ENCODE measurements at places on chromosomes 11 and 22. TPM values are rescaled to one million over a fixed set of nuclear protein-coding genes. Genes with fewer than 3 reads are reported as not detected.

PDE3B gene
- 47.0 TPM for total RNA-seq

- DNase-seq: no peak
Observed at GRCh38 chr11:92702037-92702804, 267.2 kb upstream of the MTNR1B start.

GRCh38 chr11:128412847-128413791, 174.2 kb downstream of the ETS1 start:
- DNase-seq: no peak

DNA sequence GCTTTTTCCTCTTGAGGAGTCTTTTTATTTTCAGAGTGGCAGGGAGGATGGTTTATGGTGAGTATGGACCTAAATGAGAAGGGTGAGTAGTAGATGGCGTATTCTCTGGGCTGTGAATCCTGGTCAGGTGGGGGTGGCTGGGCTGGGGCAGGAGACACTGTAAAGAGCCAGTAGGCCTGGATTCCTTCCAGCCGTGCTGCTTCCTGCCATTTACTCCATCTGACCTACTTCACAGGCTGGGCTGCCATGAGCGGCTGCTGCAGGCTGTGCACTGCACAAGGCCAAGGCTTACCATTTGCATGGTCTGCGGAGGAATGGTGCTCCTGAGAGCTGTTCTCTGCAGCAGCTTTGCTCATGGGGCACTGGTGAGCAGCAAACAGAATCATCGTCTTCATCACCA, 297.6 kb downstream of the KIRREL3 start:
- no peak for DNase-seq

GRCh38 chr11:73538381-73538872, 59.5 kb downstream of the FAM168A start:
- DNase-seq: no peak

GRCh38 chr11:15696069-15696468, 581.3 kb downstream of the INSC start:
- DNase-seq: no peak
